ENCODE measurements at places on chromosomes 5 and 9.

DNA sequence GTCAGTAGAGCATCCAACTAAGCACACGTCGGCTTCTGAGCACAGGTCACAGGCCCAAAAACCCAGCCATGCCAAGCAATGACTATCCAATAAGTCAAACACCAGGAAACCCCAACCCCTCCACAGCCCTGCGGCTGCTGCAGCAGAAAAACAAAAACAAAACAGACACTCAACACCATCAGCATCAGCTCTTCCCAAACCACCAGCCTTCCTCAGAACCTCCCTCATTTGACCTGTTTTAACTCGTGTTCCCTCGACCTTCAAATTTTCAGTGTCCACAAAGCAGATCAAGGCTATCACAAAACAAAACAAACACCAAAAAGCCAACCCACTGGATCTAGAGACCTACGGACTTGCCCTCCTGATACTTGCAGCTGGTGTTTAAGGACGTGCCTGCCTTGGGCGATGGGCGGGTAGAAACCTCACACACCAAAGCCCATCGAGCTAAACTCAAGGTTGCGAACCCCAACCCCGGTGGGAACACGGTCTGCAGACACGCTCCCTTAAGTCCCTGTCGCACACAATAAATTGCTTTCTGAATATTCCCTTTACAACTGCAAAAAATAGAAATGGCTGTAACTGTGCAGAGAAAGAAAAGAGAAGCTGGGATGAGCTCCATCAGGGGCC, 247.1 kb upstream of the ANKRD55 start:
- DNase-seq: peak; percentile 58

DNA sequence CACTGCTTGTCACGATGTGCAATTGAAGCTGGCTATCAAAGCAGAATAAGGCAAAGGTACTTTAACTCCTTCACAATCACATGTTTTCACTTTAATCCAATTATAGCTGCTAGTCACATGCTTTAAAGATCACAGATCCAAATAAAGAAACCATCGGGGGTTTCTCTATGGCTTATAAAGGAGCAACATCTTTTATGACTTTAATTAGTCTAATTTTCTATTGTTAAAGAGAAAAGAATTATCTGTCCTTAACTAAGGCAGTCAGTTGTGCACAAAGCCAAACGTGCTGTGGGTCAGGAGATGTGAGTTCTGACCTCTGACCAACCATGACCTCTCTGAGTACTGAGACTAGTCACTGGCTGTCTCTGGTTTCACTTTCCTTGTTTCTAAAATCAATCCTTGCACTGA, 561.1 kb downstream of the RAB3C start:
- DNase-seq: no peak

DNA sequence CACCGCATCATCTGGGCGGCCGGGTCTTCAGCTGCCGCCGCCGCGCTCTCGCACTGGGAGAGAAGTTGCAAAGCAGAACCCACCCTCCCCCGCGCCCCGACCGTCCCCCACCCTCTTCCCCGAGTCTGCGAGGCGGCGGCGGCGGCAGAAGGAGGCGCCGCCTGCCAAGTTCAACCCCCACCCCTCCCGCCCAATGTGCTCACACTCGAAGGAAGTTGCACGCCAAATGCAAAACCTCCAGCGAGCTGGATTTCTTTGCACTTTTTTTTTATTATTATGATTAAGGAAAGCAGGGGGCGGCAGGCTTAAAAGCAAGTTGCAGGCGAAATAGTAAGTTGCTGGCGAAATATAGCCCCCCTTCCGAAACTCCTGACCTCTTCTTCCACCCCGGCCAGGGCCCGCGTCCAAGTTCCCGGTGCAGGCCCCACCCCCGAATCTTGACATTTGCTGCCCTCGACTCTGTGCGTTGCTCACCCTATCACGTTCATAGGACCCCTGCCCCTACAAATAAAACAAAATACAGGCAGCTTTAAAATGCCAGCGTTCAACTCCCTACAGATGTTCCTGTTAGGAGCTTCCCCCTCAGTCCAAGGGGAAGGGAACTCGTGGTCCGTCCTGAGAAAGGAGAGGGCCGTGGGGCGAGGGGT, 1.1 kb upstream of the NR3C1 start:
- peak; percentile 84 for DNase-seq

- DNase-seq: peak; percentile 3
Observed at GRCh38 chr5:568809-569208, 43.3 kb upstream of the CEP72 start.
